NCI-H526 treated with DMSO at 0.1 percent for 48 hours (cell line): ENCODE measurements at places on chromosomes 5 and 9.

- DNase-seq = peak; percentile 52
Observed at GRCh38 chr9:5186416-5187169, 1.2 kb upstream of the INSL6 start.

DNA sequence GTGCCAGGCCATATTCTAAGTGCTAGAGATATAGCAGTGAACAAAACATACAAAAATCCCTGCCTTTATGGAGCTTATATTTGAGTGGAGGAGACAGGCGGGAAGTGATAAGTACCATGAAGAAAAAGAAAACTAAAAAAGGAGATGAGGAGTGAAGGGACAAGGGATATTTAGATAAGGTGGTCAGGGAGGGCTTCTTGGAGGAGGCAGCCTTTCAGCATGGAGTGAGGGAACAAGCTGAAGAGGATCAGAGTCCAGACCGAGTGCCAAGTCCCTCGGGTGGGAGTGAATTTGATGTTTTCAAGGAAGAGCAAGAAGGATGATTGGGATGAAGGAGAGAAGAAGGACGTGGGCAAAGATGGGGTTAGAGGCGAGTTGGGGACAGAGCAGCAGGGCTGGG is 190.5 kb downstream of the FSTL4 start:
- no peak for DNase-seq

- no peak for DNase-seq
Observed at GRCh38 chr5:10339958-10340357, 13.5 kb upstream of the MARCHF6 start.

DNA sequence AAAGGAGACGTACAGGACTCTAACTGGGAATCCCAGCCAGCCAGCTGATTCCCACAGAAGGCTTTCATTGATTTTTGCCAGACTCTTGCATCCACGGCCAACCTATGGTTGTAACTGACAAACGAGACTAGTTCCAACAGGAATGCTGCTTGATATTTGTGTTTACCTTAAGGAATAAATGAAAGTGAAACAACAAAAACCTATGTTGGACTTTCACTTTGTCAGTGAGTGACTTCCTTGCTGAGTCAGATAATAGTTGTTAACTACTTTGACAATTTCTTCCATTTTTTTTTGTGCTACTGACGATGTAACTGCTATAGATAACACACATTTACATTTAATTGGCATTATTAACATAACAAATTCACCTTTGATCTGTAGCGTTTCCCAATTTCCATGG is 63.4 kb upstream of the LRRTM2 start:
- DNase-seq = no peak

GRCh38 chr9:90801973-90802322 is 329 bp downstream of the SYK start:
- peak; percentile 32 for DNase-seq

GRCh38 chr5:44260793-44261192 is 128.4 kb downstream of the FGF10 start:
- DNase-seq = no peak

- no peak for DNase-seq
Observed at GRCh38 chr5:180142824-180143610, 66.0 kb downstream of the RASGEF1C start.

DNA sequence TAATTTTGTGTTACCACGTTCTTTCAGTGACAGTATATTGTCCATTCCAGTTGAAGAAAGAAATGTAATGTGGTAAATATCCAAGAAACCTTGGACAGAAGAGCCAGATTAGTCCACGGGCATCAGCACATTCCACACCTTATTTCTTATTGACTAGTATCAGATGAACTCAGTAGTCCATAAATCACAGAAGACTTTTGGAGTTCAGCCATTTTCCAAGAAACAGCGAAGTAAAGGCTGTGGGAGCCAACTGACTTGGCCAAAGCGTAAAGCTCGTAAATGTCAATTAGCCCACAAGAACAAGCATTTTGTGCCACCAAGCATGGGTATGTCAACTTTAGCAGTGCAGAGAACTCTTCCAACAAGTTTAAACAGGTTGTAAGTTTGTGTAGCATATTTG is 60.2 kb upstream of the STARD4 start:
- DNase-seq = no peak

GRCh38 chr5:67976891-67977601 is 238.5 kb upstream of the PIK3R1 start:
- DNase-seq = no peak

- no peak for DNase-seq
Observed at GRCh38 chr9:133393399-133393798, 17.2 kb downstream of the STKLD1 start.

DNA sequence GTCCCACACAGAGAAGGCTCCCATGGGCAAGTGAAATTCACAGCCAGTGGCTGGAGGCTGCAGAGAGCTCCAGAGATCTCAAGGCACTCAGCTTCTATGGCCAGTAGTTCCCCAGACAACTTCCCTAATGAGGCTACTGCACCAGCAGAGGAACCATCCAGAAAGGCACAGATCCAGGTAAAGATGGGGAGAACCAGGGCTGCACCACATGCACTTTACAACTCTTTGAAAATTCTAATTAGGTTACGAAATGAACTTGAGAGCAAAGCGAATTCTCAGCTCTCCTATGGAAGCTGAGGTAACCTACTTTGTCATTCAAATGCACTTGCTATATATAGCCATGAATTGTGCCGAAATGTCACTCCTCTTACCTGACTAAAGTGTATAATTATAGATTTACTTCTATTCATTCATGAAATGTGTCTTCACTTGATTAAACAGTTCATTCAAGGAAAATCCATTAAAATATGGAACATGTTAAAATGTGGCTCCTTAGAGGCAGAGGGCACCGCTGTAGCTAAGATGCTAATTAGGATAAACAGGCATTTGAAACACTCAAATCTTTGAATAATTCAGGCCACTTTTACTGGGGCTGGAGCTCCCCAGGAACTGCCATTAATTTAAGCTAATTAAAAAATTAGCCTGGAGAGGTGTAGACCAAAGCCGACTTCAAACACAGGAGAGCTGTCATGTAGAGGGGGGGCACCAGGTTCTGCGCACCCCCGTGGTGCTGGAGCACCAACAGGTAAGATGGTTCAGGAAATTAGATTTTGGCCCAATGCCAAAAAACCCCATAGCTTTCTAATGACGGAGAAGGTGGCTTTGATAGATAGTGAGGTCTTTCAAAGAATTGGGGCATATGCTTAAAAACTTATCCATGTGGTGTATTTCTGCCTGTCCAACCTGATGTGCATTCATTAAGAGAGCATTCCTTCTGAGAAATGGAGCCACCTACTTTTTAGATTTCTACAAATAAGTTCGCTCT is 204.1 kb downstream of the GABBR2 start:
- peak; percentile 13 for DNase-seq

DNA sequence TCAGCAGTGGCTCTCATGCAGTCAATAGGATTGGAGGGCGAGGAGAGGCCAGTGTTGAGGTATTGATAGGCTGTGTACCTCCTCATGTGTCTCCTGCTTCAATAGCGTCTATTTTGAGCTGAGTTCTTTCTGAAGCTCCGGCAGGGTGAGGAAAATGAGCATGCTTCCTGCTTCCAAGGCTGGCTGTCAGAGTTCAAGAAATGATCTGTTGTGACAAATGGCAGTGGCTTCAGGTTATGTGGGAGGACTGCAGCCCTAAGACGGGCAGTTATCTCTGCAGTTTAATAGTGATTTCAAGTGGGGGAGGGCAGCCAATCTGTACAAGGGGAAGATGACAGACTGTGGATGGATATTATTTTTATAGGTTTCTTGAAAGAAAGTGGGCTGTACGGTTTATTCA is 54.0 kb upstream of the CXCL14 start:
- DNase-seq = no peak

DNA sequence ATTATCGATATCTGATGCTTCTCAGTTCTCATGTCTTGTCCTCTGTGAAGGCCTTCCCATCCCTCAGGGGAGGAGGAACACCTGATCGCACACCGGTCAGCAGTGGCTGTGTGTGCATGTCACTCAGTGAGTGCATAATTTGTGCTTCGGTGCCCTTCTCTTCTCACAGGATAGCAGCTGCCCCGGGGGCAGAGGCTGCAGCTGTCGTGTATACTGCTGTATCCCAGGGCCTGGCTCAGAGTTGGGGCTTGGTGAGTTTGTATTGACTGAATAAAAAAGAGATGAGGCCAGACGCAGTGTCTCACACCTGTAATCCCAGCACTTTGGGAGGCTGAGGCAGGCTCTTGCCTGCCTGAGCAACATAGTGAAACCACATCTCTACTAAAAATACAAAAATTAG is 49.7 kb upstream of the NCS1 start:
- no peak for DNase-seq

DNA sequence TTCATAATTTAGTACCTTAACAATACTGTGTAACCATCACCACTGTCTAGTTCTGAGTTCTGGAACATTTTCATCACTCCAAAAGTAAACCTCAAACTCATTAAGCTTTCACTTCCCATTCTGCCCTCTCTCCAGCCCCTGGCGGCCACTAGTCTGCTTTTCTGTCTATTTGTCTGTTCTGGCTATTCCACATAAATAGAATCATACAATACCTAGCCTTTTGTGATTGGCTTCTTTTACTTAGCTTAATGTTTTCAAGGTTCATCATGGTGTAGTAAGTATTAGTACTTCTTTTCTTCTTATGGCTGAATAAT is 138.7 kb downstream of the RAPGEF6 start:
- DNase-seq = no peak

DNA sequence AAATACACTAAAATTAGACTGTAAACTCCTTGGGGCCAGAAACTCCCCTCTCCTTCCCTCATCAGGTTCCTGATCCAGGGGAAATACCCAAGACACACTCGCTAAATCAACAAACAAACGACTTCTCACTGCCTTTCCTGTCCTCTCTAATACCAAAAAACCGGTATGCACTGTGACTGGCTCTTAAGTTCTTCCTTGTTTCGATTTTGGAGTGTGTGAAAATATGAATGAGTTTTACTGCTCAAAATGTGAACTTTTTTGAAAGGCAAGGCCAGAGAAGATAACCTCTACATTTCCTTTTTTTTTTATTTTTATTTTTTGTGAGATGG is 81.1 kb upstream of the EPB41L4B start:
- no peak for DNase-seq

- peak; percentile 40 for DNase-seq
Observed at GRCh38 chr9:89844075-89844474, 239.3 kb downstream of the GADD45G start.

GRCh38 chr9:78146241-78146640 is 89.6 kb upstream of the CEP78 start:
- DNase-seq = no peak

DNA sequence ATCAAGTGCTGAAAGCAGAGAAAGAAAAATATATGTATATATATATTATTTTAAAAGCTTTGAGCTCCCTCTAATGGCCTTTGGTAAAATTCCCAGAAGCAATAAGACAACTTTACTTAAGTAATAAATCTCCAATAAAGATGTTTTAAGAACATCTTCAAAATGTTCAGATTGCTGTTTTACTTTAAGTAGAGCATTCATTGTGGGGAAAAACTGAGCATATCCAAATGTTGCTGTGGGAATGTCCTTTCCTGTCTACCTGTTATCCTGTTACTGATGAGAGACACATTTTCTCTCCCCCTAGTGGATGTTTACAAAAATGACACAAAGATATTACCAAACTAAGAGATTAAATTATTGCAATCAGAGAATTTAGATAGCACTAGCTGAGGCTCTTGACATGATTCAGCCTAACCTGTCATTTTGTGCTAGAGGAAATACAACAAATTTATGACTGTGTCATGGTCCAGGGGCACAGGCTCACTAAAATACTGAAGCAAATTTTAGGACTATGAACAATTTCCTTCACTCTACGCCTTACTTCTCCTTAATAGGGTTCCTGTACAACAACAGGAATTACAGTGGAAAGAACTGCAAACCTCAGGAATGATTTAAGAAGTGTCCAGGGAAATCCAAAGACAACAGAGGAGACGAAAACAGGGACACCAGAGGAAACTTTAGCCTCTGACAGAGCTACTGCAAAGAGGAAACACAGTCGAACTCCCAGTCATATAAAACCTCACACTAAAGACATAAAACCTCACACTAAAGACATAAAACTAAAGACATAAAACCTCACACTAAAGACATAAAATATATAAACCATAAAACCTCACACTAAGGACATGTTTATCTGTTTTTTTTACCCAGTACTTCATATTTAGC is 24.3 kb upstream of the PRRC1 start:
- DNase-seq = peak; percentile 52

- DNase-seq = no peak
Observed at GRCh38 chr5:5025098-5025773, 114.9 kb upstream of the ADAMTS16 start.

DNA sequence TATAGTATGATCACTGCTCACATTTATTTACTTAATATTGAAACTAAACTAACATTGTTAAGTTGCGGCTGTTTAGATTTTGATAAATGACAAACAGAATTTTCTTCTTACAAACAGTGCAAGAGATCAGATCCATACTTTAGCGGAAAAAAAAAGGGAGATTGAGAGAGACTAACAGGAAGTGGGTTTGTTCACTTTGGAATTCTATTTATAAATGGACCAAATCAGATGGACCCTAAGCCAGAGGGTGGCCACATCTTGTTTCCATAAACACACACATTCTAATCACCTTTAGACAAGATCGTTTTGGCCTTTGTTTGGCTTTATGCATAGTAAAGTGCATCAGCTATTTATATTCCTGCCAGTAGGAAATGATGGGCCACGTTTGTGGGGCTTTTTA is 381.4 kb upstream of the CD180 start:
- no peak for DNase-seq

GRCh38 chr5:170279459-170279817 is 18.1 kb downstream of the LCP2 start:
- DNase-seq = no peak
